BJ (cell line): ENCODE measurements at places on chromosomes 6 and 20.

- DNase-seq = no peak
Observed at GRCh38 chr6:79440598-79440997, 96.6 kb downstream of the LCA5 start.

DNA sequence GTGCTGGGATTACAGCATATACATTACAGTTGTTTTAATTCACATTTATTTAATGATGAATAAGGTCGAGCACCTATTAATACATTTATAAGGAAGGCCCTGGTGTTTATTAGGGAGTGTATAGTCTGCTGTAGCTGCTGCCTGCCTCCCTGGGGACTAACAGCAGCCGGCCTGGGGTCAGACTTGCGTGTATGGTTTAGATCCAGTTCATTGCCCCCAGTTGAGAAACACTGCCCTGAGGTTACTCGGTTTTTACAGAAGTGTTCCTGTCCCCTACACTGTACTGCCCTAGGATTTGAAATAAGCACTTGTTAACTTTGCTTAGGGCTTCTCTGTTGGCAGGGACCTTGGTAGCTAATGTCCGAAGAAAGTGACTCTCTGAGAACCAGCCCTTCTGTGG lies 4.0 kb downstream of the TTPAL start:
- DNase-seq = no peak

GRCh38 chr6:161105408-161105807 lies 113.8 kb downstream of the MAP3K4 start:
- no peak for DNase-seq

GRCh38 chr6:124073021-124073420 lies 269.4 kb downstream of the NKAIN2 start:
- DNase-seq = no peak

DNA sequence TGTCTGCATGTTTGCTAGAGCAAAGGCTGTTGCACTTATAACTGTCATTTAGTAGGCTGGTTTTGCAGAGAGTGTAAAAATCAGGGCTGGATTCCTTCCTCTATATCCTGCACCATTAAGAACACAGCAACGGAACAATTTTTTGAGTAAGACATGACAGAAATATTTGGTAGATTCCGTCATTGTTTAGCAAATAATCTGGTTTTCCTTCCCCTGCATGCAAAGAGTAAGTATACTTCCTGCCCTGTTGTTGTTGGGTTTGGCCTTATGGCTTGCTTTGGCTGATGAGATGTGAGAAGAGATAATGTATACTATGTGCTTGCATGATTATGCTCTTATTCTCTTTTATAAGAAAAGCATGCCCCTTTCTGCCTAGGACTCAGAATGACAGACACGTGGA lies 23.8 kb downstream of the MANEA start:
- no peak for DNase-seq

GRCh38 chr6:148367411-148368024 lies 24.9 kb downstream of the SASH1 start:
- peak; percentile 30 for DNase-seq
